Activated CD8-positive, alpha-beta memory T cell treated with anti-CD3 and anti-CD28 coated beads, Interleukin-2, amount 10 ng/mL, durations not matched to agents 7 days and 5 days (primary cell): ENCODE measurements at places on chromosomes 5 and 9. TPM values are rescaled to one million over a fixed set of nuclear protein-coding genes. Genes with fewer than 3 reads are reported as not detected.

DNA sequence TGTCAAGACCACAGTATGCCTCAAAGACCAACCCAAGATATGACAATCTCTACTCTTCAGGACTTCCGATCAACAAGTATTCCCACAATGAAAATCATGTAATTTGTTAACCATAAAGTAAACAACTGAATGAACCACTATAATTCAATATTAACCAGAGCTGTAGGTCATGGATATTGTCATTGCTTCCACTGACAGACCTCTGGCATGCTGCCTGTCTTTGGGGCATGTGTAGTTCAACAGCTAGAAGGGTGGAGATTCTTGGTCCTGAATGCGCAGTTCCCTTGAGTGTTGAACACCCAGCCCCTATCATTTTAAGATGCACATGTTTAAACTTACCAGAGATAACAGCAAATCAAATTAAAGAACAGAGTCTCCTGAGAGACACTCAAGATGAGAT lies 283.0 kb downstream of the CEMIP2 start:
- H3K4me1 ChIP-seq = no peaks in the 10 kb centered on the region
- H3K36me3 ChIP-seq = no peaks in the 10 kb centered on the region
- H3K27ac ChIP-seq = no peak overlapping the region
- H3K4me3 ChIP-seq = no peak overlapping the region
- no peak for DNase-seq

DNA sequence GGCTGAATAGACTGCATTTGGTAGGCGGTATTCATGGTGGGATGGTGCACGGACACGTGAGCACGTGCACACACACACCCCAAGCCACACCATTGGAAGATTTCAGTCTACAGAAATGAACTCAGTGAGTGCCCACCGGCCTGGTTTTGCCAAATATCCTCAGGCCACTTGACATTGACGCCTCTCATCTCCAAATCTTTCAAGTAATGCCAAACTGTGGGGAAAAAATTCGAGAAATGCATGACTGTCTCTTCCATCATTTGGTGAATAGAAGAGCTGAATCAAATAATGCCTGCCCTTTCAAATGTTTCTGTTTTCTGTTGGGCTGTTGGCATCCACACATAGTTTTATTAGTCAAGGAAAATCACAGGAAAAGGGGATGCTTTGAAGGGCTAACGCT lies 182.3 kb upstream of the EFNA5 start:
- H3K4me3 ChIP-seq = no peak overlapping the region
- no peak for DNase-seq
- no peaks in the 10 kb centered on the region for H3K36me3 ChIP-seq
- H3K4me1 ChIP-seq = no peaks in the 10 kb centered on the region
- no peak overlapping the region for H3K27ac ChIP-seq

DNA sequence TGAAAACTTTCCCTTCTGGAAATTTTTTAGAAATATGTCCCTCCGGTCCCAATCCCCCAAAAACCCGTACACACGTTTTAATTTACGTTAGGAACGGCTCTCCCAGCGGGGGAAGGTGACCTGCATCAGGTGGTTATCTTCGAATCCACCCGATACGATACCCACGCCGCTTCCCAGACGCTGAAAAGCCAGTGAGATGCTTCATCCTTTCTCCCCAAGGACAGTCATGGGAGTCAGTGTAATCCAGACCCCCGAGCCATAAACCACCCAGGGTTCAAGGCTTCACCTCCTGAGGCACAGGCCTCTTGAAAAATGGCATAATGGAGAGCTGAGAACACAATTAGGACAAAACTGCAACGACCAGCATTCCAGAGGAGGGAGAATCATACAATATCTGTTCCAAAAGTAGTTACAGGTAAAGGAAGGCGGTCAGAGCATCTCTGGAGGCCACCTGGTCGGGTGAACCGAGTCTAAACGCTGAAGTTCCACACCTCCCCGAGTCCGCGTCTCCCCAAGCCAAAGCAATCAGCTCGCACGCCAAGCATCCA lies 857 bp downstream of the FAM169A start:
- peak; percentile 40 for DNase-seq
- peaks cover 1% of the 10 kb centered on the region for H3K36me3 ChIP-seq
- peaks cover 42% of the 10 kb centered on the region for H3K27me3 ChIP-seq
- H3K4me1 ChIP-seq = peaks cover 13% of the 10 kb centered on the region

DNA sequence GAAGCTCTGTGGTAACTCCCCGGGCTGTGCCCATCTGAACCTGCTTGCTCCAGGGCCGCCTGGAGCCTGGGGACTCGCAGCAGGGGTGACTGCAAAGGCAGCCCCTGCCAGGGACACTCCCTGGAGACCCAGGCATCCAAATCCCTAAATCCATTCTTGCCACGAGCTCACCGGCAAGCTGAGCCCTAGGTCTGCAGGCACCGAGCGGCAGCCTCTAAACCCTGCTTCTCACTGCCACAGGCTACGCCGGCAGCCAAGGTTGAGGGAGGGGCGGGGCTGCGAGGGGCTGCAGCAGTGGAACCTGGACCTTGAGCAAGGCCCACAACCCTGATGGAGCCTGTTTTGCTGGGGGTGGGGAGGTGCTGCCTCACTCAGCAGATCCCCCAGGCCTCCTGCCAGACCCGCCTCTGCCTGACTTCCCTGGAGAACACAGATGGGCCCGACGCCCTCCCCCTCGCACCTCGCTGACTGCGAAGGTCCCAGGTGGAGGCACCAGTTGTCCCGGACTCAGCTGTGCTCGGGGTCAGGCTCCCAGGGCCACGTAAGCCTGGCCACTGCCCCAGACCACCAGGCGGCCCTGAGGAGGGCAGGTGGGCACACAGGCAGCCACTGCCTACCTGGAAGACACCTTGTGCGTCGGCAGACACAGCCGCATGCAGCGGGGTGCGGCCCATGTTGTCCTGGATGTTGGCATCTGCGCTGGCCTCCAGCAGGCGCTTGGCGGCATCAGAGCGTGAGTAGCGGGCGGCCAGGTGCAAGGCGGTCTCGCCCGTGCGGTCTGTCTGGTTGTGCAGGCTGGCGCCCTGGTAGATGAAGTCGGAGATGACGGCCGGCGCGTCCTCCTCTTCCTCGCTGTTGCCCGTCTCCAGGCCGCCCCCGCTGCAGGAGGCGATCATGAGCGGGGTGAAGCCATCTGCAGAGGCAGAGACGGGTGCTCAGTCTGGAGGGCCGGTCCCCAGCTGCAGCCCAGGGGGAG lies 17.4 kb upstream of the SEC16A start:
- H3K36me3 ChIP-seq = peaks cover 16% of the 10 kb centered on the region
- DNase-seq = no peak
- no peaks in the 10 kb centered on the region for H3K4me1 ChIP-seq

GRCh38 chr5:130216286-130216685 lies 312.0 kb downstream of the CHSY3 start:
- H3K27ac ChIP-seq = no peak overlapping the region
- no peaks in the 10 kb centered on the region for H3K4me1 ChIP-seq
- H3K27me3 ChIP-seq = no peaks in the 10 kb centered on the region
- H3K36me3 ChIP-seq = no peaks in the 10 kb centered on the region
- H3K4me3 ChIP-seq = no peak overlapping the region

PSMB7 gene
- 124 TPM for total RNA-seq

DNA sequence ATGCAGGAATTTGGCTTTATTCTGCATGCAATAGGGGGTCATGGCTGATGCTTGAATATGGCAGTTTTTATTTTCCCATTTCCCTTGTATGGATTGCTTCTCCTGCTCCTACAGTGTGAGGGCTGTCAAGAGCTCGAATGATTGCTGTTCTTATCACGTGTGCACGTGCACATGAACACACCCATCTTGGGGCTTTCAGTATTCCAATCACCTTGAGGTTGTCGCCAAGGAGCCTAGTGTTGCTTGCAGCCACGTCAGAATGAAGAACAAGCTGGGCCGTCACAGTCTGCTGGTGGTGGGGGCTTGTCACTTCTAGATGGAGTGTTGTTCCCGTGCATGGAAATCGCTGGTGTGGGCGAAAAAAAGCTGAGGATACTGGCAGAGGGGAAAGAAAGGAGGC lies 219.4 kb upstream of the GLRA1 start:
- no peak for DNase-seq
- H3K4me3 ChIP-seq = no peak overlapping the region
- no peaks in the 10 kb centered on the region for H3K36me3 ChIP-seq
- no peaks in the 10 kb centered on the region for H3K27me3 ChIP-seq
- no peak overlapping the region for H3K27ac ChIP-seq
- no peaks in the 10 kb centered on the region for H3K4me1 ChIP-seq

C6 gene
- not detected for total RNA-seq

DNA sequence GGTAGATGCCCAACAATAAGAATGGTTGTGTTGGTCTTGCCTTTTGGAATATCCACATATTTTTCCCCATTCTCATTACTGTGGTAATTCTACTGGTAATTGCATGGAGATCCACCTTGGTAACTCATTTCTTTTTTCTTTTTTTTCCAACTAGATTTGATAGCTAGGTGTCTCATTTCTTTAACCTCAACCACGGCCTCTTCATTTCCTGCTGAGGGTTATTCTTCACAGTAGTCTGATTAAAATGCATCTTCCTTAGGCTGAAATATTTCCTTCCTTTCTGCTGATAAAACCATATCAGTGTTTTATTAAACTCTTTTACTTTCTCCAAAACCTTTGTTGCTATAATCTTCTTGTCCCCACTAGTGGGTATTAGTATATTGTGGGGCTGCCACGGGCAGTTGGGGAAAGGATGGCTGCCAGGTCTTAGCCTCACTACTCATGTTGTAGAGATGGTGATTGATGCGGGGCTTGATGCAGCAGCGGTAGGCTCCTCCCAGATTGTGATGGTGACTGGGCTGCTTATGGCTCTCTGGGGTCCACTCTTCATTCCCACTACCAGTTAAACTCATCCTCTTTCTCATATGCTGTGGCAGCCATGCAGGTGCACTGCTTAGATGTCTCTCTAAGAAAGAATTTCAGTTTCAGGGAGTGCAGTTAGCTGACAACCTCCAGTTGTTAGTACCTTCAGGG lies 35.9 kb downstream of the KIF2A start:
- H3K36me3 ChIP-seq = peaks cover 29% of the 10 kb centered on the region
- H3K27ac ChIP-seq = peak overlapping the region; percentile 85
- peaks cover 59% of the 10 kb centered on the region for H3K4me1 ChIP-seq
- H3K27me3 ChIP-seq = no peaks in the 10 kb centered on the region
- DNase-seq = peak; percentile 58

GRCh38 chr9:88726803-88727202 lies 191.8 kb downstream of the NXNL2 start:
- H3K36me3 ChIP-seq = no peaks in the 10 kb centered on the region
- DNase-seq = no peak

DNA sequence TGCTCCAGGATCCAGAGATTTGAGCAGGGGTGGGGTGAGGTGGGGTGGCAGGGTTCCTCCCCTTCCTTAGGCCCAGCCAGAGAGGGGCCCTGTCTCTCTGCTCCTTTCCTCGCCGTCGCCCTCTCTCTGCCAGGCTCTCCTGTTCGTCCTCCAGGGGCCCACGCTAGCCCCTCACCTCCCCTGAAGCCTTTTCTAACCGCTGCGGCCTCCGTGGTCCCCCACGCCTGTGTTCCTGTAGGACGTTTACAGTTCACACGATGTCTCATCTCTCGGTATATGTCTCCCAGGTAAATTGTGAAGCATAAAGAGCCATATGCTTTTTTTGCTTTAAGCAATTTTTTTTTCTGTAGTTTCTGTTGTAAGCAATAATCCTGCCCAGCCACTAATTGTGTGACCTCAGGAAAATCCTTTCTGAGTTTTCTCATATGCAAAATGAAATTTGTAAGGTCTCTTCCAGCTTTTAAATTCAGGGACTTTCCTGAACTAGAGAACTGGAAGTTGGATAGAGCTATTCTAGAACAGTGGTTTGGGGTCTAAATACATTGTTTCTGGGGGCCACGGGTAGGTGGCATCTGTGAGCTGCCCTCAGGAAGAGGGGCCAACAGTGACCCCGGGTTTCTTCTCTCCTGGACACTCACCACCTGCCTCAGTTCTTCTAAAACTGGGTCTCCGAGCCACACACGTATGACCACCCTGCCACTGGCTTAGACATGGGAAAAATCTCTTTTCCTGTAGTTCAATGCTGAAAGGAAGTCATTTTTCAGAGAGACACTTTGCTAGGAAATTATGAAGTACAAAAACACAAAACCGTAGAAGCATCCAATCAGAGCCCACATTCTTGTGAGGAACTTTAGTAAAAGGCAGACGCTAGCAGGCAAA lies 50.2 kb upstream of the ZNF366 start:
- peaks cover 38% of the 10 kb centered on the region for H3K27me3 ChIP-seq

DNA sequence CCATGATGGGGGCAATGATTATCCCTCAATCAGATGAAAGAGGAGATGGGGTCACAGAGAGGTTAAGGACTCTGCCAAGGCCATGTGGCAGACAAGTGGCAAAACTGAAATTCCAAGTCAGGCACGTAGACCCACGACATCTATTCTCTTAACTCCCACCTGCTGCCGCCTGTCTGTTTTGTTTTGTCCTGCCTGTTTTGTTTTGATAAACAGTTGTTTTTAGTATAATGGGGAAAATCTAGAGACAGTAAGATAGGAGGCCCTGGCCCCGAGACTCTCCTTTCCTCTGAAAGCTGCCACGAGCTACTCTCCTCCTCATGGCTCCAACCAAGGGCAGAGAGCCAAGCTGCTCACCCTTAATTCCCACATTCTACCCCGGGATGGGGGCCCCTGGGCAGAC lies 4.9 kb downstream of the FSTL4 start:
- DNase-seq = no peak
- H3K4me3 ChIP-seq = no peak overlapping the region
- peaks cover 63% of the 10 kb centered on the region for H3K27me3 ChIP-seq
- H3K36me3 ChIP-seq = no peaks in the 10 kb centered on the region

PTGR1 gene
- total RNA-seq = not detected

GRCh38 chr5:59038798-59039295 lies 456.0 kb downstream of the RAB3C start:
- peak overlapping the region; percentile 89 for H3K4me3 ChIP-seq
- H3K27ac ChIP-seq = peak overlapping the region; percentile 98
- peaks cover 41% of the 10 kb centered on the region for H3K36me3 ChIP-seq
- no peaks in the 10 kb centered on the region for H3K27me3 ChIP-seq

DNA sequence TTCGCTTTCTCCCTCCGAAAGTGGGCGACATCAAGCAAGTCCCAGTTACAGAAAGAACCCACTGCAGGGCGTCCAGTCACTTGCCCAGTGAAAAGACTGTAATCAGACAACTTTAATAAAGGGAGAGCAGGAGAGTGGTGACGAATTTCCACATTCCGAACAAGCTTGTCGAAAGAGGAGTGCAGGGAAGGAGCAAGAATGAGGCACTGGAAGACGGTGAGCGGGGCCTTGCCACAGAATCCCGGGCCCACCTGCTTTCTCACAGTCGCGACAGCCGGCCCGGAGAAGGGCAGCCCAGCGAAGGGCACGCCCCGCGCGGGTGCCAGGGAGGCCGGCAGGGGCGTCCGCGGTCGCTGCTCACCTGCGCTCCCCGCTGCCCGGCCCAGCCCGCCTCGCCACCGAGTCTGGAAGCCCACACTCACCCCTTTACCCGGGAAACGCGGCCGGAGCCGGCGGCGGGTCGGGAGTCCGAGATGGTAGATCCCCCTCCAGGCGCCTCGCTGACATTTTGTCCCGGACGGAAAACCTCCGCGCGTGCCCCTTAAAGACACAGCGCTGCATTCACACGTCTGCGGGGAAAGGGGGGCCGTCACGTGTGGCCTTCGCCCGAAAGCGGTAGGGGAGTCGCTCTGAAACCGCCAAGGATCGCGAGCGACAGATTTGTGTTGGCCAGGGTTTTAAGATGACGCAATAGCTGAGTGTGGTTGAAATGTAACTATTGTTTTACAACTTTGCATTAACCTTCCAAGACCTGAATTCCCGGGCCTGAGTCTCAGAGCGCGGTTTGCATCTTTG lies at the start of gene ZBED3:
Gene ZBED3, minus strand, starts transcription at position 597 of the 795 bp plus-strand sequence. CDS start 9,407 bp downstream, outside the sequence.
- peak within 1 kb of the TSS; percentile 73 for H3K27ac ChIP-seq
- H3K36me3 ChIP-seq = peaks cover 5% of the 10 kb centered on the region
- peak within 1 kb of the TSS; percentile 82 for H3K4me3 ChIP-seq
- peak; percentile 73 for DNase-seq
- peaks cover 12% of the 10 kb centered on the region for H3K4me1 ChIP-seq
